OCI-LY7 (cell line): ENCODE measurements at places on chromosomes 3 and 15. TPM values are rescaled to one million over a fixed set of nuclear protein-coding genes. Genes with fewer than 3 reads are reported as not detected.

The VILL gene
- total RNA-seq, result 13.2 and 13.5 TPM in 2 replicates

The RGMA gene
- not detected in 2 replicates for total RNA-seq

The DUOXA1 gene
- total RNA-seq, result not detected in 2 replicates

DNA sequence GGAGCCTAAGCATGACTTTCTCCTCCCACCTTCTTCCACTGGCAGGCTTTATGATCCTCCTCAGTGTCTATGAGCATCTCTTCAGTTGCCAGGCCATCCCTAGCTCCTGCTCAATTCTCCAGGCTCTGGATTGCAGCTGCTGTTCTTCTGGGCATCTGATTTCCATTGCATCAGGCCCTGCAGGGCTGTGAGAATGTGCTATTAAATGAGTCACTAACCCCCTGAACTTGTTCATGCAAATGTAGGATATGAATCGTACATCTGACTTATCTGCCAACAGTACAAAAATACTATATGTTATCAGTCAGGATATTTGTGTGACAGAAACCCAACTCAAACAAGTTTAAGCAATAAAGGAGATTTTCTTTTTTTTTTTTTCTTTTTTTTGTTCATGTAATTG, 11.9 kb downstream of the GPR176 start:
- DNase-seq, result no peak

GRCh38 chr3:72659596-72659995, 188.6 kb downstream of the SHQ1 start:
- DNase-seq, result no peak

- no peak for DNase-seq
These were observed 330.7 kb upstream of the TPM1 start for GRCh38 chr15:62711691-62712454.

The FANCD2OS gene
- total RNA-seq, result not detected in 2 replicates
